ENCODE measurements at places on chromosomes 6 and 20.

- no peak for DNase-seq
Measured at GRCh38 chr6:4259391-4259790, 124.0 kb upstream of the ECI2 start.

GRCh38 chr6:22829070-22829469 is 259.7 kb downstream of the HDGFL1 start:
- no peak for DNase-seq

GRCh38 chr20:41453010-41453950 is 86.7 kb upstream of the EMILIN3 start:
- DNase-seq, result no peak

DNA sequence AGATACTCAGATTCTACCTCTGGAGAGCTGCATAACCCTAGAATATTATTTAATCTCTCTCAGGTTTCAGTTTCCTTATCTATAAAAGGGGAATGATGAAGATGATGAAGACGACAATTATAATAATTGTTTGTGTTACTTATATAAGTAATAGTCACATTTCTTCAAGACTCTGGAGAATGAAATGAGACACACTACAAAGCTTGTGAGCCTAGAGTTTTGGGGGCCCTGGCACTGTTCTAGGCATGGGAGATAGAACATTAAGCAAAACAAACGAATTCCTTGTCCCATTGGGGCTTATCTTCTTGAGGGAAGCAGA is 5.4 kb upstream of the ZNF217 start:
- no peak for DNase-seq

DNA sequence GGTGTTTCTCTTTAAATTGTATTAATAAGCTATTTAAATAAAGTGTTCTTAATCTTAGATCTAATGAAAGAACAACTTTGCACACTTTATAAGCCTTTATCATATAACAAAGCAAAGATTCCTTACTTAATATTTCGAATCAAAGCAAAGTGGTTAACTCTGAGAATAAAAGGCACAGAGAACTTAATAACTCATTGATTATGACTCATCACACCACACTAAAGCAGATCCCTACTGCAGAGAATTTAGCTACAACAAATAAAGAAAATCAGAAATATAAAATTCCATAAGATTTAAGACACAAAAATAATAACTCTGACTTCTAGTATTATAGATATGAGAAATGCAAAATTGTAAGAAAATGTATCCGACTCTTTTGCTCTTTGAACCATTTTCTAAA is 135.6 kb upstream of the RUNX2 start:
- no peak for DNase-seq

GRCh38 chr6:2639896-2640295 is 110.8 kb downstream of the MYLK4 start:
- no peak for DNase-seq

- DNase-seq, result no peak
Measured at GRCh38 chr6:139925894-139926641, 551.6 kb upstream of the CITED2 start.

- no peak for DNase-seq
Measured at GRCh38 chr6:55704421-55704820, 125.4 kb upstream of the HMGCLL1 start.

DNA sequence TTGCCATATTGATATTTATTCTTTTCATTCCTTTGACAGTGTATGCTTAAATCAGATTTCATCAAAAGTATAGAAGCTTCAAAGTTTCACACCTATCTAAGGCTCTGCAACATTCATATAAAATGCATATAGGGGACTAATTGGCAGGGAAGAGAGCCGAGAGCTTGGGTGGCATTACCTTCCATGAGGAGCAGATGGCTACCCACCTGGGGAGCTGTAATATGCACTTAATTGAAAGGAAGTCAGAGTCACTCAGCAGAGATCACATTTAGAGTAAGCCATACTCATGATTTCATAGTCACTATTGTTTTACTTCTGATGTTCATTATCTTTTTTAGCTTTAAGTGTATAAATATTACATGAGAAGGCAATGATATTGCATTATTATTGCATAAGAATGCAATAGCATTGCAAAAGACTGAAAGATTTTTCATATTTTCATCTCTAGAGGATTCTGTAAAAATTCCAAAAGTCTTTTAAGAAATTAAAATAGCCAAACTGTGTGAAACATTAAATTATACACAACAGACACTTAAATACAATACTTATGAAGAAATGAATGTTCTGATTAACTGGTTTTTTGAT is 1305.2 kb downstream of the EPHA7 start:
- no peak for DNase-seq

GRCh38 chr20:51190783-51191180 is 167.9 kb upstream of the KCNG1 start:
- no peak for DNase-seq
